Skeletal muscle cell (primary cell): ENCODE measurements at places on chromosomes 11 and 22.

- DNase-seq, result no peak
Measured at GRCh38 chr11:111303461-111303860, 5.1 kb downstream of the POU2AF3 start.

GRCh38 chr22:36331306-36331911, 56.4 kb downstream of the MYH9 start:
- peak; percentile 92 for DNase-seq

- no peak for DNase-seq
Measured at GRCh38 chr11:67406969-67407687, 3.2 kb downstream of the TBC1D10C start.

GRCh38 chr11:22832315-22833015, 2.9 kb upstream of the SVIP start:
- DNase-seq, result no peak

- DNase-seq, result no peak
Measured at GRCh38 chr11:107744736-107745135, 32.9 kb upstream of the SLN start.

GRCh38 chr22:46942799-46943785, 180.6 kb downstream of the TBC1D22A start:
- DNase-seq, result peak; percentile 45

- DNase-seq, result no peak
Measured at GRCh38 chr11:8218840-8219239, 44.8 kb downstream of the LMO1 start.

GRCh38 chr11:116336540-116336939, 436.2 kb downstream of the BUD13 start:
- no peak for DNase-seq

DNA sequence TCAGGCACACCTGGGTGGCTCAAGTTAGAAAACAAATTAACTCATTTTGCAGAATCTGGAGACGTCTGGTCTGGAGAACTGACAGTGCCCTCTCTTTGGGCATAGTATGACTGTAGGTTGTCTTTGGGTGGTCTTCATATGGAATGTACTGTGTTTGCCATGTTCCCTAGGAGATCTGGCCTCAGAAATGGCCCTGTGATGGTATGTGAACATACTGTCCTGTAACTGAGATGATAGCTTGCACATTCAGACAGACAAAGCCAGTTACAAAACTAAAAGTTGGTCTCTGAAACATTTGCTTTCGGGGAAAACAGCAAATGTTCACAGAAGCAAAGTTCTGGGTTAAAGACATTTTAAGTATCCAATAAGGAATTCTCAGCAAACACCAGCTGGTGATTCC, 29.7 kb downstream of the CD44 start:
- DNase-seq, result no peak

GRCh38 chr11:78562398-78562797, 12.3 kb downstream of the NARS2 start:
- no peak for DNase-seq

DNA sequence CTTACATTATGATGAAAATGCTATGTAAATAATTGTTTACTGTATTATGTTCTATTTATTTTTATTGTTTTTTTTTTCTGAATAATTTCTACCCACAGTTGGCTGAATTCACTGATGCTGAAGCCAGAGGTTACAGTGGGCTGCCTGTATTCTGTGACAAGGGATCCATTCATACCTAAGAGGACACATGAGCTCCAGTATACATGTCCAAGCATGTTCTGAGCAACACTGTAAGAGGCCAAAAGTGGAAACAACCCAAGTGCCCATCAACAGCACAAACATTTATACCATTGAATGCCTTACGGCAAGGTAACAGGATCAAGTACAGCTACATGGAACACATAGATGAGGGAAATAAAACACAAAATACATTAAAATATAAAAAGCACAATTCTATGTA, 1.4 kb upstream of the SRSF8 start:
- DNase-seq, result no peak

DNA sequence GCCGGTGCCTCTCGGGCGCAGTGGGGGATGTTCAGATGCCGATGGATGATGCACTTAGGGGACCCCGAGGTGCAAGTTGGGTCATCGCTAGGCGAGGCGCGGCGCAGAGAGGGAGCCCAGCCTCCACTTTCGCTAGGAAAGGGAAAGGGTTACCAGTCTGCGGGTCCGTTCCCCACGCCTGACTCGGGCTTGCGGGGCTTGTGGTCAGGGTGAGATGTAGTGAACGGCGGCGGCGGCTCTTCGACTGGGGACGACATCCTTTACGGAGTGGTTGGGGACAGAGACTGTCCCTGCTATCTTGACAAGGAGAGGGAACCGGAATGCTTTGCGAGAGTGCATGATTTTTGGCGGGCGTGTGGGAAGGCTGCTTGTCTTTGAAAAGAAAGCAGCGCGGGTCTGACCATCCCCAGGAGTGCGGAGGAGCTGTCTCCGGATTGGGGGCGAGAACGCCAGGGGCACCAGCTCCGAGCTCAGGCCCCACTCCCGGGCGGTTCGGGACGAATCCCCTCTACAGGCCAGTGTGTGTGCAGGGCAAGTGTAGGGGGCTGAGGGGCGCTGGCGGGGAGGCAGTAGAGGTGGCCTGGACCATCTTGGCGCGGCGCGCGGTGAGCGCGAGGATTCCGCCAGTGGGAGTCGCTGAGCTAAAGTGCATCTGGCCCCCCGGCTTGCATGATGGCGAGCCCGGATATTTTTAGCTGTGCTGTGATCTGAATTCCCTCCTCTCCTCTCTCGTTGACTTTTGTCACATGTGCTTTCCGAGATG, 1.1 kb downstream of the FAT3 start:
- no peak for DNase-seq

DNA sequence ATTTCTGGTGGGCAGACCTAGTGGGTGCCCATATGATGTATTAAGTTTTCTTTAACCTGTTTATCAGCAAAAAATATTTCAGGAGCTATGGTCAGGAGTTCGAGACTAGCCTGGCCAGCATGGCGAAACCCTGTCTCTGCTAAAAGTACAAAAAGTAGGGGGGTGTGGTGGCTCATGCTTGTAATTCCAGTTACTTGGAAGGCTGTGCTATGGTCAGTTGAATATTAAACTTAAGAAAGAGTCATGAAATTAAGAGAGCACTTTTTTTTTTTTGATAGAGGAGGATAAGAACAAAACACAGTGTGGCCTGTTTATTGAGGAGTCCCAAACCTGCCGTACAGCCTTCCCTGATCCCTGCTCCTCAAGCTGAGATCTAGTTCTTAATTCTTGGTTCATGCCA, 29.8 kb downstream of the OR6Q1 start:
- no peak for DNase-seq

DNA sequence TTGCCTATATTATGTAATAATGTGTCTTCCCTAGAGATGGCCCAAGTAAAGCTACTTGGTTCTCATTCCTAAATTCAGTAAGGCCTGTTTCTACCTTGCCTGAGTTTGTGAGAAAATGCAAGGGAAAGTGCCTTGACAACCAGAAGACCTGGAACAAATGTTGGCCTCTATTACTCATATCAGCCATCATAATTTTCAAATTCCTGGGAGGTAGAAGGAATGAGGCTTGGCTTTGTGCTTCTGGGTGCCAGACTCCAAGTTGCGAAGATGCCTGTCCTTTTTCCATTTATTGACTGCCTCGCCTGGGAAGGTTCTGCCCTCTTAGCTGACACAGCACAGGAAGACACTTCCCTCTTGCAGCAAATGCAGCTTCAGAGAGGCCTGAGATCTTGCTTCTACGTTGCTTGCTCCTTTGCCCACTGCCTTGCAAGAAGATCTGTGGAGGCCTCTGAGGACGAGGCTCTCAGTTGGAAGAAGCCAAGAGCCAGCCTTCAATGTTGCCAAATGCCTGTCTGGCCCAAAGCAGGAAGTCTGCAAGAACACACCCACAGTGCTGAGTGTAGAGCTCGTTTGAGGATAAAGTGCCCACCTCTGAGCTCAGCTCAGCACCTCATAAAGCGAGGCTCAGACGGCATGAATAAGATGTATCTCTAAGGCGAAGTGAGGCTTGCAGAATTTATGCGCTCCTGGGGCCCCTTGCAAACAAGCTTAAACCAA, 120.1 kb downstream of the GALNT18 start:
- no peak for DNase-seq

GRCh38 chr22:40819599-40820140, 524 bp upstream of the SLC25A17 start:
- DNase-seq, result no peak

GRCh38 chr22:17906978-17907747, 117.2 kb downstream of the MICAL3 start:
- DNase-seq, result no peak

GRCh38 chr11:103637295-103637694, 399.1 kb upstream of the DDI1 start:
- DNase-seq, result no peak

- DNase-seq, result no peak
Measured at GRCh38 chr22:36227396-36227795, 11.9 kb downstream of the APOL2 start.

DNA sequence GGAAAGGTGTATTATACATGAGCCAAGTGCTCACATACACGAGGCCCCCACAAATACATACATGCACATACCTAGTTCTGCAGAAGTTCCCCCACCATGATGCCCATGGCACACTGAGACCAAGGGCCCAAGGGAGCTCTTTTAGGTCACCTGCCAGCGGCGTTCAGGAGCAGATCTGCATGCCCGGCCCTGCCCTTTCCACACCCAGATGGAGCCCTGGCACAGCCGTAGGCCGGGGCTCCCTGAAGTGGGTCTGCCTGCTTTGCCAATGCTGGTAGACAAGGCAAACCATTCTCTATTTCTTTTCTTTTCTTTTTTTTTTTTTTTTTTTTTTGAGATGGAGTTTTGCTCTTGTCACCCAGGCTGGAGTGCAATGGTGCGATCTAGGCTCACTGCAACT, 21.5 kb downstream of the NFAM1 start:
- no peak for DNase-seq

- DNase-seq, result peak; percentile 17
Measured at GRCh38 chr11:47905358-47906059, 57.4 kb upstream of the NUP160 start.

- DNase-seq, result no peak
Measured at GRCh38 chr11:116833816-116834534, 3.4 kb downstream of the APOA1 start.

DNA sequence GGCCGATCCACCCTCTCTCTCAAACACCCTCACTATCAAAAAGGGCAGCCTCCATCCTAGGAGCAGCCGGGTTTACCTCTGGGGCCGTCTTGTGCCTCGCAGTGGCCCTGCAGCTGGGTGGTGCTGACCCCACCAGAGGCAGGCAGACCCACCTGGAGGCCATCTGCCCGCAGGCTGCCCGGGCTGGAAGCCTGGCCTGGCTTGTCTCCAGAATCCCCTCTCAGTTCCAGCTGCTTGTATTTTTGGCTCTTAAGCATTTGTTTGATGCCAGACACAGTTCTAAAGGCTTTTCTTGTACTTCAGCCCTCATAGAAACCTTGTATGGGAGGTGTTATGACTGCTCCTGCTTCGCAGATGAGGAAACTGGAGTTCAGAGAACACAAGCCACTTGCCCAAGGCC, 4.2 kb upstream of the NFAM1 start:
- DNase-seq, result no peak

GRCh38 chr11:70445605-70446004, 47.3 kb downstream of the CTTN start:
- no peak for DNase-seq

DNA sequence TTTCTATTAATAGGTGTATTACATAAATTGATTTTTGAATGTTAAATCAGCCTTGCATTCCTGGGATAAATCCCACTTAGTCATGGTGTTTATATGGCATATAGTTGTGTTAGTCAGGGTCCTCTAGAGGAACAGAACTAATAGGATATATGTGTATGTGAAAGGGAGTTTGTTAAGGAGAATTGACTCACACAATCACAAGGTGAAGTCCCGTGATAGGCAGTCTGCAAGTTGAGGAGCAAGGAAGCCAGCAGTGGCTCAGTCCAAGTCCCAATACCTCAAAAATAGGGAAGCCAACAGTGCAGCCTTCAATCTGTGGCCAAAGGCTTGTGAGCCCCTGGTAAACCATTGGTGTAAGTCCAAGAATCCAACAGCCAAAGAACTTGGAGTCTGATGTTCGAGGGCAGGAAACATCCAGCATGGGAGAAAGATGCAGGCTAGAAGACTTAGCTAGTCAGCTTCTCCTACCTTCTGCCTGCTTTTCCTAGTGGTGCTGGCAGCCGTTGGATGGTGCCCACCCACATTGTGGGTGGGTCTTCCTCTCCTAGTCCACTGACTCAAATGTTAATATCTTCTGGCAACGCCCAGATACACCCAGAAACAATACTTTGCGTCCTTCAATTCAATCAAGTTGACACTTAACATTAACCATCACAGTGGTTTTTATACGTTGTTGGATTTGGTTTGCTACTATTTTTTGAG, 12.9 kb downstream of the SFI1 start:
- no peak for DNase-seq

DNA sequence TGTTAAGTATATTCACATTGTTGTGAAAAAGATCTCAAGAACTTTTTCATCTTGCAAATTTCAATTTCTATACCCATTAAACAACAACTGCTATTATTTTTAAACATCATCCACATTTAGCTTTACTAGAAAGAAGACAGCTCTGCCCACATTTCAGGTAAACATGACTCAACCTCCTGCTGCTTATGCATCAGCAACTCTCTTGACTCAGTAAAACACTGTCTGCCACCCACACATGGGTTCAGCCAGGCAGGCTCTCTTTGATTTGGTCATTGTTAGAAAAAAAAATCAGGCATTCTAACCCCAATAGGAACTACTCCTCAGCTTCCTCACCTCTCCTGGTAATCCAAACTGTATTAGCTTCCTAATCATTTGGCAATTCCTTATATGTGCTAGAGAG, 5.1 kb upstream of the ENDOD1 start:
- no peak for DNase-seq

DNA sequence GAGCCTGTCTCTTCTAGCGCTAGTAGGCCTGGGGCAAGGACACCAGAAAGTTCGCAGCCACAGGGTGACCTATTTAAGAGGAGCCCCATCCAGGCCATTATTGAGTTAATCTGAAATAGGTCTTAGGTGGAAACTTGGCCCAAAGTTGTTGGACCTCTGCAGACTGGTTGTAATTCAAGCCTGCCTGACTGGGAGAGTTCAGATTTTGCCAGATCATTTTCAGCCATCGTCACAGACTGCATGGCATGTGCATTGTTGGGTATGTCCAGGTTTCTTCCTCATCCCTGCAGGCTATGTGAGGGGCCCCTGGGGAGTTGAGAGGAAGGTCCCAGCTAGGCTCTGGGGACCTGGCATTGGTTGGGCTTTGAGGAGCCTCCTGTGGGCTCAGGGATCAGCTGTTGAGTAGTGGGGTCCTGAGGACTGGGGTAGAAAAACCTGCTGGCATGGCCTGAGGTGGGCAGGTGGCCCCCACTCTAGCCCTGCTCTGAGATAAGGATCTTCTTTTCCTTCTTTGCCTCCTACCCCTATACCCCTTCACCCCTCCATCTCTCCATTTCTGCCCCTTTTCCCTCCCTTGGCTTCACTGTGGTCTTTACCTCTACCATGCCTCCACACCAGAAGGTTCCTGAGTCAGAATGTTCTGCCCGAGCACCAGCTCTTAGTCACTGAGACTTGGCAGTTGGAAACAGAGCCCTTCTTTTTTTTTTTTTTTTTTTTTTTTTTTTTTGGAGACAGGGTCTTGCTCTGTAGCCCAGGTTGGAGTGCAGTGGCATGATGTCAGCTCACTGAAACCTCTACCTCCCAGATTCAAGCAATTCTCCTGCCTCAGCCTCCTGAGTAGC, 112.7 kb downstream of the MORC2 start:
- no peak for DNase-seq
